ENCODE measurements at places on chromosomes 3 and 15. TPM values are rescaled to one million over a fixed set of nuclear protein-coding genes. Genes with fewer than 3 reads are reported as not detected.

Gene ERICH6
- total RNA-seq = 0.26 TPM

Gene SPINT1
- 6.6 TPM for total RNA-seq

Gene GALNT15
- not detected for total RNA-seq

Gene ALPK3
- total RNA-seq = 0.82 TPM

GRCh38 chr15:37014137-37014536, 86.2 kb downstream of the MEIS2 start:
- no peak overlapping the region for H3K4me3 ChIP-seq
- H3K4me1 ChIP-seq = no peaks in the 10 kb centered on the region
- H3K27me3 ChIP-seq = peaks cover 3% of the 10 kb centered on the region
- H3K27ac ChIP-seq = no peak overlapping the region

DNA sequence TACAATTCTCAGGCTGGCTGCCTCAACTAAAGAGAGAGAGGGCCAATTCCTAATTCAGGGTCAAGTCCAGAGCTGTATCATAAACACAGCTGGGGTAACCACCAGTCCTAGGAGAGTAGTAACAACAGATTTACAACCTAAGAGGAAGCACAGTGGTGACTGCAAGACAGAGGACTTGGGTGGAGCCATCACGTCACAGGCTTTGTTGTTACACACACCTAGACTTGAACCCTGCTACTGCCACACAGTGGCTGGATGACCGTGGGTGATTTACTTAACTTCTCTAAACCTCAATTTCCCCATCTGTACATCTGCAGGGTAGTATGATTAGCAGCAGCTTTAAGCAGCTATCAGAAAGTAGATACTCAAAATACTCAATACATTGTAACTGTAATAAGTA, 78.6 kb downstream of the MYLK start:
- H3K27me3 ChIP-seq = peaks cover 8% of the 10 kb centered on the region
- no peaks in the 10 kb centered on the region for H3K4me1 ChIP-seq
- H3K36me3 ChIP-seq = no peaks in the 10 kb centered on the region
- DNase-seq = no peak
- H3K27ac ChIP-seq = no peak overlapping the region

GRCh38 chr15:24075420-24076089, 388.4 kb upstream of the NDN start:
- H3K27me3 ChIP-seq = no peaks in the 10 kb centered on the region
- no peaks in the 10 kb centered on the region for H3K4me1 ChIP-seq
- H3K27ac ChIP-seq = no peak overlapping the region
- DNase-seq = no peak
- no peak overlapping the region for H3K4me3 ChIP-seq

DNA sequence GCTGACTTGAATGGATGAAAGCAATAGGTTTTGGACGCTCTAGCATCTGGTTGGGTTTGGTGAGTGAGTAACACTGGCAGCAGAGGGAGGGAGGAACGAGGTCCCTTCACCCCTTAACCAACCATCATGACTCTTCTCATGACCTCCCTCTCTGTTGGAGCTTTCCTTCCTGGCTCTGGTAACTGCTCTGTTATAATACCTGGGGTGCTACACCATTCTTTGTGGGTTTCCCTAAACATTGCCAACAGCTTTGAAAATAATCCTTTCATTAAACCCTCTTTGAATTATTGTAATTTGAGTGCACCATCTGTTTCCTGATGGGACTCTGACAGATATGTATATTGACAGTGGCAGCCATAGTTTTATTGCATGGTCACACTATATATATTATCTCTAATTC, 146.2 kb upstream of the PTPRG start:
- no peaks in the 10 kb centered on the region for H3K27me3 ChIP-seq
- H3K4me1 ChIP-seq = no peaks in the 10 kb centered on the region
- H3K27ac ChIP-seq = no peak overlapping the region
- H3K4me3 ChIP-seq = no peak overlapping the region
- DNase-seq = no peak

- H3K36me3 ChIP-seq = no peaks in the 10 kb centered on the region
- no peak overlapping the region for H3K27ac ChIP-seq
- H3K4me3 ChIP-seq = no peak overlapping the region
- no peaks in the 10 kb centered on the region for H3K27me3 ChIP-seq
Measured at GRCh38 chr15:67782691-67782991, 42.7 kb upstream of the SKOR1 start.

DNA sequence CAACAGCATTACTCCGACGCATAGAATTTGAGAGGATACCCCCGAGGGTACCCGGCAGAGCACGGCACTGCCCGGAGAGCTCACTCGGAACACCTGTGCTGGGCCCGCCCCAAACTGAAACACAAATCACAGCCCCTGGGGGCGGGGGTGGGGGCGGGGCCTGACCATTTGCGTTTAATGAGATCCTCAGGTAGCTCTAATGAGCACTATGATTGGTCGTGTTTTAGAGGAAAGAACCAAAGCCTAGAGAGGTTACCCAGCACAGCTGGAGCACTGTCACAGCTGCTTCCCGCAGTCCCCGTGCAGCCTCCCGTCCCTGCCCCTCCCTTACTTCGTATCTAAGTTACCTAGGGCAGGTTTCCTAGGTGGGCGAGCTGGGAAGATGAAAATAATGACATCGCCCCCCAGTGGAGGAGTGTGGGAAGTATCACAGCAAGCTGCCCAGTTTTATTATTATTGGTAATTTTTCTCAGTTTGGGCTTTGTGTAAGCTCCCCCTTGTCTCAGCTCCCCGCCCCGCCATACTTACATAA, 187.1 kb downstream of the PDE8A start:
- H3K27me3 ChIP-seq = peaks cover 2% of the 10 kb centered on the region
- H3K27ac ChIP-seq = no peak overlapping the region
- H3K4me3 ChIP-seq = peak overlapping the region; percentile 24
- H3K36me3 ChIP-seq = no peaks in the 10 kb centered on the region
- peak; percentile 60 for DNase-seq
- peaks cover 8% of the 10 kb centered on the region for H3K4me1 ChIP-seq
